Heart right ventricle (tissue), 16 donors: ENCODE measurements at places on chromosomes 7 and 10. TPM values are rescaled to one million over a fixed set of nuclear protein-coding genes. Genes with fewer than 3 reads are reported as not detected.

DNA sequence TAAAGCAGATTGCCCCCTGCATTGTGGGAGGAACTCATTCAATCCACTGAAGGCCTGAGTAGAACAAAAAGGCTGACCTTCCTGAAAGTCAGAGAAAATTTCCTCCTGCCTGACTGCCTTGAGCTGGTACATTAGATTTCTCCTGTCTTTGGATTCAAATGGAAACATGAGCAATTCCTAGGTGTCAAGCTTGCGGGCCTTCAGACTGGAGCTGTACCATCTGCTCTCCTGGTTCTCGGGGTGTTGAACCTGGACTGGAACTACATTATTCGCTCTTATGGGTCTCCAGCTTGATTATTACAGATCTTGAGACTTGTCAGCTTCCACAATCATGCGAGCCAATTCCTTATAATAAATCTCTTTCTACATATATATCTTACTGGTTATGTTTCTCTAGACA is 173.6 kb upstream of the STEAP4 start:
- DNase-seq, result no peak

DNA sequence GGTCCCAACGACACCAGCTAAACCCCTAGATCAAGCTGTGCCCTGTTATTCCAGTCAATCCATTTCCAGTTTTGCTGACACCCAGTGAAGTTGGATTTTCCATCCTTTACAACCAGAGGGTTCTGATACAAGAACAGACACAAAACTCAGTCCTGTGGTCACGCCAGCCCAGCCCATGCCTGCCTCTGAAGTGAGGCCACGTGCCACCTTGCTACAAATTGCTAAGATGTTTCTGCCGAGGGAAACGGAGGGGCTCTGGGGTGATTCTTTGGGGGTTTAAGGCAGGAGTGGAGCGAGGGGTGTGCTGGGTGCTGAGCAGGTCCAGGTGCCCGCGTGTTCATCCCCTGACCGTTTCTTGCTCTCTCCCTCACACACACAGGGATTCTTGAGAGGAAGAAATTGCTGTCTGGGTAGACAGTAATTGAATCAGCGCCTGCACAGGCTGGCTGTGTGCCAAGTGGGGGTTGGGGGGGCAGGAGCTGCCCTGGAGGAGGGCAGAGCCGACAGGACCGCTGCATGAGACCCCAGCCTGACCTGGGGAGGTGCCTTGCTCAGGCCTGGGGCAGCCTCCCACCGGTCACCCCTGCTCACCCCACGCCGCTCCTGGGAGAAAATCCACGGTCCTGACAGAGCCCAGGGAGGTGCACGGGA is 38.1 kb downstream of the ADAP1 start:
- DNase-seq, result peak; percentile 28

Gene ZP3
- total RNA-seq, result 1.3 TPM

Gene NEUROD6
- not detected for total RNA-seq

Gene TMEM178B
- 37.3 TPM for total RNA-seq
